ENCODE measurements at places on chromosomes 3 and 15. TPM values are rescaled to one million over a fixed set of nuclear protein-coding genes. Genes with fewer than 3 reads are reported as not detected.
A peak's percentile ranks its signal among the peaks of the same experiment; 100 is the strongest.

Gene ACTC1
- 13,701 TPM for total RNA-seq

Gene CYP1A2
- total RNA-seq: not detected

Gene PIK3R4
- total RNA-seq: 13.3 TPM

Gene CP
- 3.7 TPM for total RNA-seq

Gene PLA2G4E
- total RNA-seq: 0.79 TPM

Gene CORO2B
- 6.5 TPM for total RNA-seq

Gene ILDR1
- total RNA-seq: not detected

Gene POLQ
- total RNA-seq: 0.25 TPM

DNA sequence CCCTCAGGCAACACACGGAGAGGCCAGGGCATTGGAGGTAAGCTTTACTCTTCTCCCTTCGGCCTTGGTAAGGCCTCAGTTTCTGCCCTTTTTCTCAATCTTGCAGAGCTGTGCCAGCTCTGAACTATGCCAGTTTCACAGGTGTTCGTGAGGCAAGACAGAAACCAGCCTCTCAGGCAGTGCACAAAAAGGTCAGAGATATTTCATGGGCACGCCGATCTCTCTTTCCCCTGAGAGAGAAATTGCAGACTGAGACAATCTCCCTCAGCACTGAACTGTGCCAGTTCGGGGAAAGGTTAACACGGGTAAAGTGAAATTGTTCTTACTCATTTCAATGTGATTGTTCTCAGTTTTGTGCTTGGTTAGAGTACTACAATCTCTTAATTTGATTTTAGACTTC is 88.5 kb downstream of the GMNC start:
- DNase-seq: no peak

DNA sequence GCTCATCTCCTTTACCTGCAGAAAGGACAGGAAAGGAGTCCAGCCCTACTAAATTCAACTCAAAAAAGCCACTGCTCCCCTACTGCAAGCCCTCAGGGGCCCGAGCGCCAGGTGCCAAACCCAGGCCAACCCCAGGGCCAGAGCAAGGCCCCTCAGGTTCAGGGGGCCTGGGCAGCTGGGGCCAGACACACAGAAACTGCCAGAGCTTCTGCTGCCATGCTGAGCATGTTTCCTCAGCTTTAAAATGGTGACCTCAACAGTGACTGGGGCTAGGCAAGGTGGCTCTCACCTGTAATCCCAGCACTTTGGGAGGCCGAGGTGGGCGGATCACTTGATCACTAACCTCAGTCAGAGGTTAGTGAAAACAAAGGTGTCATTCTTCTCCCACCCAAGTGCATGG is 38.8 kb downstream of the KLHL25 start:
- DNase-seq: no peak

DNA sequence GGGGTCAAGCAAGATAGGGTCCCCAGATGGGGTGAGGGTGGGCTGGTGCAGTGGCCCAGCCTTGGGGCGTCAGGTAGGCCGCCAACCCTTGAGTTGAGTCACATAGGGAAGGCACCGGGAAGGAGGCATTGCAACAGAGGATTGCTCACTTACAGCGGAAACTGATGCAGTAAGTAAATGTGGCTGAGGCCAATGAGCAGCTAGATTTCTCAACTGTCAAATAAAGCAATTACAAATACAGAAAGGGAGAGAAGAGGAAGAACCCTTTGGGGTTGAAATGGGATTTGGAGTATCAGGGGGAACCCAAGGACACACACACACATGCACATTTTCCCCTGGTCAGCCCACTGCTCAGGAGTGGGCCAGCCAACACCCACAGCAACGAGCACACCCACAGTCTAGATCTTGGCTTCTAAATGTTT is 44.0 kb downstream of the CHSY1 start:
- no peak for DNase-seq

GRCh38 chr15:69573815-69574475 is 121.3 kb downstream of the RPLP1 start:
- DNase-seq: no peak

DNA sequence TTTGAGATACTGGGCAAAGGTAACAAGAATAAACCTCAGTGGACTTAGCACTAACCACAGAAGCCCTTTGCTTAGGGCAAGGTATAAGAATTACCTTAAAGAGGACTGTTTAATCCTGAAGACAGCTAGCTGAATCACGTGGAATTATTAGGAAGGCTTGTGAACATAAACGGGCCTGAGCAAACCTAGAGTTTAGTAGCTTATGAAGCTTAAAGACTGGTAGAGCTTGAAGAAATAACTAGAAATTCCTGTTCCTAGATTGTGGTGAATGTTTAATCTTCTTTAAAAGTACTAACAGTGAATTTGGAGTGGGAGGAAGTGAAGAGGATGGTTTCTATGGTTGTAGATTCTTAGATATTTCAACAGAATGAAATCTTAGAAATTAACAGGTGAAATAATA is 428.9 kb upstream of the THRB start:
- no peak for DNase-seq

- no peak for DNase-seq
These were observed 95.4 kb upstream of the KCNAB1 start for GRCh38 chr3:156024904-156025533.

- peak; percentile 21 for DNase-seq
These were observed 1.3 kb downstream of the RBPMS2 start for GRCh38 chr15:64774037-64774628.

DNA sequence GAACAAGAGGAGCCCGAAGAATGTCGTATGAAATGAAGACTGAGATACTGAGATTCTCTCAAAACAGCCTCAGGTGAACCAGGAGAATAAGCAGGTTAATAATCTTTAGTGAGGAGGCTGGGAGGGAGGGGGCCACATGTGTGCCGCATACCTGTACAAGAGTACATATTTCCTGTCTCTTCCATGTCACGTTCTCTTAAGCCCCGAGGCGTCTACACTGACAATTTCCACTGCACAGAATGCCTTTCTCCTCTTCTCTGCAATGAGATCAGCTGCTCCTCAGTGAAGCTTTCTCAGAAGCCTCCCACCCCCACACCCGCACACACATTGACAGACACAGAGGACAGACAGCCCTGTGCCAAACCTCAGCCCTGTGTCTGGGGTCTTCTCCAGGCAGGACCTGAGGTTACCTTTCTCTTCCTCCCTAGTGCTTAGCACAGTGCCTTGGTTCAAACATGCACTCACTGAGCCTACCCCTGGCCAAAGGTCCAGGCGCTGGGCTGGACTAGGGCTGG is 55.4 kb downstream of the PDZRN3 start:
- no peak for DNase-seq

DNA sequence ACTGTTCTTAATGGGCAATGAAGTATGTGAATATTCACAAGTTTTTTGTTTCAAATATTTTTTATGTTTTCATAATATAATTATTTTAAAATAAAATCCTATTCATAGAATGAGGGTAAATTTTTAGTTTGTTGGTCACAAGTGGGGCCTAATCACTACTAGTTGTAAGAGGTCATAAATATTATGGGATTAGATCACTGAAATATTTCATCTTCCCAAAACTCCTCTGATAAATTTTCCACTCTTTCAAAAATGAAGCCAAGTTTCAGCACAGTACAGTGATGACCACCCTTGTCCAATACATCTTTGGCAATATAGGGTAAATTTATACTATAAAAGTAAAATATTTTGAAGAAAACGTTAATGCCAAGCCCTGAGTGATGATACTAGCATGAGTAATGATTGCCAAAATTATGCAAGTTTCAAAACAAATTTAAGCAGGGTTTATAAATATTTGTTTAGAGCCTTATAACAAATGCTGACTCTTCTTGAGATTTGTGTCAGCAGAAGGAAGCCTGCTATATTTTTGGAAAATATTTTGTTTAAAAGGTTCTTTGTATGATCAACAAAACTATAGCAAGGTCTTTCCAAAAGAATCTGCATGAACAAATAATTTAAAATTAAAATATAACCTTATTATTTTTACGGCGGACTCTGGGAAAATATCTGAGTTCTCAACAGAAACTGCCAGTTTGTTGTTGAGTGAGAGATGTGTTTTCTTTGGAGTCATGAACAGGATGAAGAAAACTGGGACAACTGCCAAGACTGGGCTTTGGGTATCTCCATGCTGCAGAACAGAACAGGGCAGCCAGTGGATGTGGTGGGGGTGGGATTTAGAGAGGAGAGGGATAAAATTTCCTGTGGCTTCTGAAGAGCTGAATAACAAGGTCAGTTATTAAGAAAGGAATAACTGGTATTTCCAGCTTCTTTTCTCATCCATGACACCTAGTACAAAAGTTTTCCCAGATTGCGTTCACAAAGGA is 17.9 kb upstream of the TM4SF1 start:
- DNase-seq: peak; percentile 65

- DNase-seq: no peak
These were observed 15.6 kb upstream of the ZNF80 start for GRCh38 chr3:114252954-114253353.

DNA sequence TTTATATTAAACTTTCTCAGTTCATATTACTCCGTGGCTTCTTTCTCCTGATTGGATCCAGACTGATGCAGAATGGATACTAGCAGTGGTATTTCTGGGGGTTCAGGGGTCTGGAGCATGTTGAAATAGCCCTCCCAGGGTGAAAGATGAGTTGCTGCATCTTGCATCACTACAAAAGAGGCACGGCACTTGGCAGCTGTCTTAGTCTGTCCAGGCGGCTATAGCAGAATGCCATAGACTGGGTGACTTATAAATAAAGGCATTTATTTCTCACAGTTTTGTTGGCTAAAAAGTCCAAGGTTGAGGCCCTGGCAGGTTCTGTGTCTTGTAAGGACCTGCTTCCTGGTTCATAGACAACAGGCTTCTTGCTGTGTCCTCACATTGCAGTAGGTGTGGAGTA is 660 bp upstream of the BCL2L10 start:
- no peak for DNase-seq

GRCh38 chr3:99870712-99871111 is 53.0 kb downstream of the CMSS1 start:
- DNase-seq: no peak

GRCh38 chr15:87735522-87735921 is 521.0 kb downstream of the NTRK3 start:
- DNase-seq: no peak

DNA sequence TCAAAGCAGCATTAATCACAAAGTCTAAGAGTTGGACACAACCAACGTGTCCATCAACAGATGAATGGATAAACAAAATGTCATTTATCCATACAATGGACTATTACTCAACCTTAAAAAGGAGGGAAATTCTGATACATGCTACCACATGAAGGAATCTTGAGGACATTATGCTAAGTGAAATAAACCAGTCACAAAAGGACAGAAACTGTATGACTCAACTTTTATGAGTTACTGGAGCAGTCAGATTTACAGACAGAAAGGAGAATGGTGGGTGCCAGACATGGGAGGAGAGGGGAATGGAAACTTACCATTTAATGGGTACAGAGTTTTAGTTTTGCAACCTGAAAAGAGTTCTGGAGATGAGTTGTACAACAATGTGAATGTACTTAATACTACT is 43.0 kb upstream of the SEC13 start:
- no peak for DNase-seq

DNA sequence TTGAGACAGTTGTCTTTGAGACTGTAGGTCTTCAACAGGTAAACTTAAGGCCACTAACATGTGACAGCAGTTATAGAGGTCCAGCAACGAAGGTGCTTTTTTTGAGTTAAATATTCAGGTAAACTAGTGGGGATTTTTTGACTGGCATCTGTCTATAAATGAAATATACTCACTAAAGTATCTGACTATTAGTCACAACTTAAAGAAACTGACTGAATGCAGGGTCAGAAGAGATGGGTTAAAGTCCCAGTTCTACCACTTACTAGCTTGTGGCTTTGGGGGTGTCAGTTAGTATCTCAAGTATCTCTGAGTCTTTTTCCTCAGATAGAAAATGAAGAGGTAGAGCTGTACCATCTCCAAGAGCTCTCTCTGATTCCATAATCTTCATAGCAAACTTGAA is 18.0 kb downstream of the MIX23 start:
- DNase-seq: no peak

GRCh38 chr3:172244011-172244410 is 204.2 kb downstream of the GHSR start:
- DNase-seq: no peak

- DNase-seq: no peak
These were observed 62.2 kb downstream of the VGLL4 start for GRCh38 chr3:11581237-11582190.

DNA sequence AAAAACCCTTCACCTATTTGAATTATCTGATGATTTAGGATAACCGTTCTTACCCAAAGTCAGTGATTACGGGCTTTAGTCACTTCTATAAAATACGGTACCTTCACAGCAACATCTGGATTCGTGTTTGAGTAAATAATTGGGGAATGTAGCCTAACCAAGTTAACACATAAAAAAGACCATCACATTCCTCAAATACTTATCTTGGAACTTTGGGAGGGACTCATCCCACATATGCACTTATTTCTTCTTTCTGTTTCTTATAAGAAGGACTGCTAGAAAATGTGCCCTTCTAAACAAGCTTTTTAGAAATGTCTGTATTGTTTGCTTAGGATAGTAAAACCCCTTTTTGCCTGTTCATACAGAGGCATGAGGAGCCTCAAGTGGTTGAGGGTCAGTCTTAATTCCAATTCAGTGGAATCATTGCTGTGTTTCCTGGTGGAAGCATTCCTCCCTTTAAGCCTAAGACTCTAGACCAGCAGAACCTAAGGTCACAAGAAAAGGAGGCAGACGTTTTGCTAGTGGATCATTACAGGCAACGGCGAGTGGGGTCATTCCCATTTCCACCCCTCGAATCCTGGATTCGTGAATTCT is 67.5 kb downstream of the TMEM44 start:
- DNase-seq: no peak

DNA sequence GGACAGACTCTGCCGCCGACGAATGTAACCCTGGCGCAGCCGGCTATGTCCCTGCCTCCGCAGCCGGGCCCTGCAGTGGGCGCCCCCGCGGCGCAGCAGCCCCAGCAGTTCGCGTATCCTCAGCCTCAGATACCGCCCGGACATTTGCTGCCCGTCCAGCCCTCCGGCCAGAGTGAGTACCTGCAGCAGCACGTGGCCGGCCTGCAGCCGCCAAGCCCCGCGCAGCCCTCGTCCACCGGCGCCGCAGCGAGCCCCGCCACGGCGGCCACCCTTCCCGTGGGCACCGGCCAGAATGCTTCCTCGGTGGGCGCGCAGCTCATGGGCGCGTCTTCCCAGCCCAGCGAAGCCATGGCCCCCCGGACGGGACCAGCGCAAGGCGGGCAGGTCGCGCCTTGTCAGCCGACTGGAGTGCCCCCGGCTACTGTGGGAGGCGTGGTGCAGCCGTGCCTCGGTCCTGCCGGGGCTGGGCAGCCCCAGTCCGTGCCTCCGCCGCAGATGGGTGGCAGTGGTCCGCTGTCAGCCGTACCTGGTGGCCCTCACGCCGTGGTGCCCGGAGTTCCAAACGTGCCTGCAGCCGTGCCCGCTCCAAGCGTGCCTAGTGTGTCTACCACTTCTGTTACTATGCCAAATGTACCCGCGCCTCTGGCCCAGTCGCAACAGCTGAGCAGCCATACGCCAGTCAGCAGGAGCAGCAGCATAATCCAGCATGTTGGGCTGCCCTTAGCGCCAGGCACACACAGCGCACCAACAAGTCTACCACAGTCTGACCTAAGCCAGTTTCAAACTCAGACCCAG is 2.4 kb downstream of the TSC22D2 start:
- peak; percentile 52 for DNase-seq

Measured in heart right ventricle (tissue), 16 donors.